ENCODE measurements at places on chromosomes 3 and 15.
A peak's percentile ranks its signal among the peaks of the same experiment; 100 is the strongest.

GRCh38 chr3:115663414-115663813, 40.1 kb downstream of the GAP43 start:
- no peak for DNase-seq

GRCh38 chr3:12178091-12178820, 19.5 kb upstream of the TIMP4 start:
- peak; percentile 57 for DNase-seq

DNA sequence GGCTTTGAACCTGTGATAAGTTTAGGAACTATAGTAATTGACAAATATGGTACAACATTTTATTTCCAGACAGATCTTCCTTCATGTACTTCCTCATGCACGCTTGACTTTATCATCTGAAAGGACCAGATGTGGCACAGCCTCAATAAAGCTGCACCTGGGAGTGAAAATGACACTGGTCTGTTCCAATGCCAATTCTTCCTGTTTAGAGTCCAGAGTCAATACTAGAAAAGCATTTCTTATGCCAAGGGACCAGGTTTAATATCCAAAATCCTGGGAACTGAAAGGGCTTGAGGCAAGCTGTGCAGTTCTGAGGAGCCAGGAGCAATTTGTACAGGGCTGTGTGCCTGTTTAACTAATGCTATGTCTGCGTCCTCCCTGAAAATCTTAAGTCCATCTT, 15.3 kb downstream of the DPH6 start:
- DNase-seq, result no peak

GRCh38 chr15:69340243-69340900, 41.7 kb downstream of the PAQR5 start:
- DNase-seq, result no peak

GRCh38 chr3:13544293-13544831, 4.6 kb upstream of the FBLN2 start:
- no peak for DNase-seq

- no peak for DNase-seq
Observed at GRCh38 chr3:16912400-16913263, 27.9 kb downstream of the PLCL2 start.

GRCh38 chr3:134850761-134851160, 55.7 kb downstream of the EPHB1 start:
- no peak for DNase-seq

DNA sequence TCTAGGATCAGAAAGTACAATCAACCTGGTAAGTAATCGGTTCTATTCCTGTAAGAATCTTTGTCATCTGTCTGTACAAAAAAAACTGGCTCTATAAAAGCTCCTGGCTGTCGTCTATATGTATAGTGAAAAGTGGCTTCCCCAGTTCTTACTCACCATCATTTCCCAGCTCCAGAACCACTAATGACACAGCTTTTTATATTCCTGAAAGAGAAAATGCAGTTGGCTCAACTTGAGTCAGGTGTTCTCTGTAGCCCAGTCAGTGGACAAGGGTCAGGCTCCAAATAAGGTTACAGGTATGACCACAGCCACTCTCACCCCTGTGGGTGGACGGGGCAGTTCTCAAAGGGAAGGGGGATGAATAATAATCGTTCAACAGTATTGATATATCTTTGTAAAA, 85.1 kb downstream of the AP4E1 start:
- DNase-seq, result no peak

GRCh38 chr15:69305204-69305931, 6.7 kb downstream of the PAQR5 start:
- no peak for DNase-seq

DNA sequence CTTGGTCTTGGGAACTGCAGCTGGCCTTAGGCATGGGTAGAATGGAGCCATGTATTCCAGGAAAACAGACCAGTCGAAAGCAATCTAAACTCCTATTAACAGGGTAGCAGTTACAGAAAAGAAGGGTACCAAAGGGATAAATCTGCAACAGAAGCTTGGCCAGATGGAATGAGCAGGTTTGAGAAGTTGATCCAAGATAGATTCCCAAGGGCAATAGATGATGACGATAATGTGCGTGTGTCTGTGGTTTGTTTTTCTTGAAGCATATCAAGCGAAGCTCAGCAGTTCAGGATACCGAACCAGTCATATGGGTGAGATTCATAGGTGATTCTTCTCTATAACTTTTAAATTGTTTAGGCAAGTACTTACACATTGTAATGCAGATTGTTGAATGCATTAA, 203.8 kb upstream of the SEMA6D start:
- DNase-seq, result no peak

GRCh38 chr3:64900156-64900555, 212.4 kb upstream of the ADAMTS9 start:
- DNase-seq, result peak; percentile 29

DNA sequence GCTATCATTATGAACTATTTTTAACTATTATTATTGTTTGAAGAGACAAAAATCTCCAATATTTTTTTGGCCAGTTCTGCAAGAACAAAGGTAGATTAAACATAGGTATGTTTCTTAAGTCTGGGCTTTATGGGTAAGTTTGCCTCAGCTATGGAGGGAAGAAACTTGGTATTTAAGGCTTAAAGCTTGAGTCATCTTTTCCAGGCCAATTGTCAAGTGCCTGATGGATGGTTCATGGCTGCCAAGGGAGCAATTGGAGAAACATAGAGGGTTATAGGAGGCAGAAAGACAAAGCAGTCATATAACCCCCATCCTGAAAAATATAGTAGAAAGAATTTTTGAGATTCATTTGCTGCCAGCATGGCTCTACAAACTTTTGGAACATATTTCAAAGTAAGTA, 7.2 kb upstream of the STAC start:
- DNase-seq, result no peak

GRCh38 chr3:189316296-189317019, 144.7 kb downstream of the TPRG1 start:
- DNase-seq, result no peak

DNA sequence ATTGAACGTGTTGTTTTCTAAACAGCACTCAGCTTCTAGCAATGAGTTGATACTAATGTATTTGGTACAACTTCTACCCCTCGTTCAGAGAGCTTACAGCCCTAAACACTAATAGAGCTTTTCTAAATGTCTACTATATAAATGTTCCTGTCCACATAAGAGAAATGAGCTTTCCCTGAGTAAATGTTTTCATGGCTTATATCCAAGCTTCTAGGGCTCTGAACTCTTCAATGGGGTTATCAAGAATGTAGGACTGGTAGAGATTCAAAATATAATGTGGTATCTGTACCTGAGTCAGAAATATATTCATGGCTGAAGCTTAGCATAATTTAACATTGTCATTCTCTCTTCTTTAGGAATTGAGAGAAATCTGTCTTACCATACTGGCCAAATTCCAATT, 73.4 kb downstream of the SERPINI1 start:
- no peak for DNase-seq

DNA sequence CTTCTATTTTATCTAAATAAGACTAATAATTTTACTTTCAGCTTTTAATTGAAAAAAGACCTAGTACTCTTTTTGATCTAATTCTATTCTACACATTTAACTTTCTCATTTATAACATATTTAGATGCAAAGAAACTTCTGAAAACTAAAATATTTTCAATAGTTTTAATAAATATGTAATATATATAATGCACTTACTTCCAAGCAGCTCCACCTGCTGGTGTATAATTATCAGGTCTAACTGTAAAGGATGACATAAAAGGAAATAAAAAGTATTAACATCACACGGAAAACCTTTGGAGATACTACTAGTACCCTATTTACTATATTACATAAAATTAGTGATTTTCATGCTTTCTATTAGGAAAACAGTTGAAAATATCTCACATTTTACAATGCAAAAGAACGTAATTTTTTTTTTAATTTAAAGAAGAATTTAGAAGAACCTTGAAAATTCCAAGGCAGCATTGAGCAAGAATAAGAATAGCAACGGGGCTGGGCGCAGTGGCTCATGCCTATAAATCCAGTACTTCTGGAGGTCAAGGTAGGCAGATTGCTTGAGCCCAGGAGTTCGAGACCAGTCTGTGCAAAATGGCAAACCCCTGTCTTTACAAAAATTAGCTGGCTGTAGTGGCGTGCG, 10.2 kb downstream of the PLSCR5 start:
- DNase-seq, result no peak

DNA sequence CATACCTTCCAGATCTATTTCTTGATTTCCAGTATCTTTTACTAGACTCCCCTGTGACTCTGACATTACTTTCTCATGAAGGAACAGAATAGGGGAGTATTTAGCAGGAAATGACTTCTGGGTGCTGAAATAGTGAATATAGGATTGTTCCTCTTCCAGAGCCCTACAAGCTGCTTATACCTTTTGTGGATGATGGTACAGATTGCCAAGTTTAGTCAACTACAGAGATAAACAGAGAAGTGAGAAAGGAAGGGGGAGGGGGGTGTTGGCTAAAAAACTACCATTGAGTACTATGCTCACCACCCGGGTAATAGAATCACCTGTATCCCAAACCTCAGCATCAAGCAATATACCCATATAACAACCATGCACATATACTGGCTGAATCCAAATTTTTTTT, 298.3 kb upstream of the GPR149 start:
- no peak for DNase-seq

GRCh38 chr3:195080125-195080524, 190.8 kb downstream of the XXYLT1 start:
- no peak for DNase-seq

- no peak for DNase-seq
Observed at GRCh38 chr3:27357665-27358258, 11.4 kb downstream of the NEK10 start.

DNA sequence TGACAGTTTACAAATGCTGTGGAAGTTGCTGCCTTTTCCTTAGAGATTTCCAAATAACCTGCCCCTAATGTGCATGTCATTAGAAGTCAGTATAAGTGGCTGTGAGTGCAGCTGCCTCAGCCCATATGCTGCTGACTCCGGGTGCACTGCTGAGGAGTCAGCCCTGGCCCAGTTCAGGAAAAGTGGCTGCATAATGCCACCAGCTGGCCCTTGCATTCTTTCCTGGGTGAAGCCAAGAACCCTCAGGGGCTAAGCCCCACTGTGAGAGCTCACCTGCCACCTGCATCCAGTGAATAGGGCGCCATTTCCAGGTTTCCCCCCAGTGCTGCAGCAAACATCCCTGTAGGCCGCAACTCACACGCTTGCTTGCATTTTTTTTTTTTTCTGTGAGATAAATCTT, 139.9 kb downstream of the TJP1 start:
- no peak for DNase-seq

- no peak for DNase-seq
Observed at GRCh38 chr3:28982906-28983305, 298.0 kb upstream of the RBMS3 start.

GRCh38 chr3:191627064-191627463, 166.1 kb downstream of the PYDC2 start:
- no peak for DNase-seq

DNA sequence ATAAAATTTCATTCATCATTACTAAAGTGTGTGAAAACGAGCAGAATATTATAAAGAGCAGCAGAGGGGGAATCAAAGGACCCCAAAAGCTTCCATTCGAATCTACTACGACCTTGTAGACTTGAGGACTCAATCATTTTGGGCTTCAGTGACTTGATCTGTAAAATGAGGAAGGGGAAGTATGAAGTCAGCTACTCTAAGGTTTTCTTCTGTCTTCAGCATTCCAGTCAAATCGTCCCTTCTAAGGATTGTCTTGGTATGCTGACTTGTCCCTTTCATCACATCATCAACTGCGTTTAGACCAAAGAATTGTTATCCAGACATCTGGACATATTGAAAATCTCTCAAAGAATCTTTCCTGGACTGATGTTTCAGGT, 44.8 kb downstream of the PLD1 start:
- DNase-seq, result no peak

DNA sequence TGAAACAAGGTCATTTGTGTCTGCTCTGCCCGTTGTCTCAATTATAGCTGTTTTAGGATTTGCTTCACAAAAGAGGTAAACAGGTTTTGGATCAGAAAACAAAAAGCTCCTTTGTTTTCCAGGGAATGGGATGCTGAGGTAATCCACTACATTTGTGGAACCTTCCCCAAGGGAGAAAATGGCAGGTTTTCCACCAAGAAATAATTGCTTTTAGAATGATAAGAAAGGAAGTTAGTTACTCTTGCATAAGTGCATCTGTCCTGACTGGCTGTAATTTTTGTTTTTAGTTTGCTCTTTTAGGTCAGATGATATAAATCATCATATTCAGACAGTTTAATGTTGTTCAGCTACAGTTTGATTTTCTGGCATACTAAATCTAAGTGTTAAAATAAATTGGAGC, 198.5 kb upstream of the COL8A1 start:
- DNase-seq, result no peak

DNA sequence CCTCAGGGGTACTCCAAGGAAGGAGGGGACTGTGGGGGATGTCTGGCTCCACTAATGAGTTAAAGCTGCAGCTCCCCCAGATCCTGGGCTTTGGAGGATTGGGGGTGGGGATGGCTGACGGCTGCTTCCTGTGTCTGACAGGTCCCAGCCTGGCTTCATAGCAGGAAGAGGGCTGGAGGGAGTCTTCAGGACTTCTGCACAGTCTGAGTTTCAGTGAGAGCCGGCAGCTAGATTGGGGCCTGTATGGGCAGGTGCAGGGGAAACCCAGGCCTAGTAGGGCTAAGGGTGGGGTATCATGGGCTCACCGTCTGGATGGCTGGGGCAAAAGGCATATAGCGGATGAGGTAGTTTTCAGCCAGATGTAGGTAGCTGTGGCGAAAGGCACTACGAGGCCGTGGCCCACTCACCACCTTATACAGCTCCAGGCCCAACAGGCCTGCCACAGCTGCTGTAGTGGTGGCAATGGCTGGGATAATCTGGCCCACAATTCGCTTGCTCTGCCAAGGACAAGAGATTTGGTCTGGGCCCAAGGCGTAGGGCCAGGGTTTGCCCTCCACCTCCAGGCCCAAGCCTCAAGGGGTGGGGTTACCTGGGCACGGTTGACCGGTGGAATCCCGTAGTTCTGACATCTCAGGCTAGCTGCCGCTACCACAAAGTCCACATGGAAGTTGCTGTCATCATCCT, 4.5 kb downstream of the INKA1 start:
- no peak for DNase-seq

- no peak for DNase-seq
Observed at GRCh38 chr3:85912980-85913379, 954.2 kb downstream of the CADM2 start.

GRCh38 chr15:100241572-100242482, 99.9 kb downstream of the ADAMTS17 start:
- DNase-seq, result no peak

- no peak for DNase-seq
Observed at GRCh38 chr15:78033864-78034263, 43.6 kb downstream of the TBC1D2B start.

- no peak for DNase-seq
Observed at GRCh38 chr3:178275311-178275710, 260.9 kb upstream of the KCNMB2 start.

- peak; percentile 34 for DNase-seq
Observed at GRCh38 chr15:84702961-84703482, 12.9 kb downstream of the SEC11A start.

GRCh38 chr3:142577696-142578328, 721 bp downstream of the ATR start:
- no peak for DNase-seq

GRCh38 chr3:71389191-71389590, 194.3 kb downstream of the FOXP1 start:
- no peak for DNase-seq

- no peak for DNase-seq
Observed at GRCh38 chr15:60130398-60130797, 126.3 kb downstream of the FOXB1 start.

GRCh38 chr3:74390121-74390877, 224.2 kb downstream of the CNTN3 start:
- no peak for DNase-seq

- no peak for DNase-seq
Observed at GRCh38 chr15:89673165-89673512, 6.0 kb downstream of the PLIN1 start.

Measured in left ventricle myocardium inferior (tissue), 1 donor.